Activated naive CD8-positive, alpha-beta T cell treated with anti-CD3 and anti-CD28 coated beads for 36 hours (primary cell): ENCODE measurements at places on chromosomes 6 and 20.

- DNase-seq = no peak
Observed at GRCh38 chr6:91653076-91653723, 1066.3 kb upstream of the MAP3K7 start.

DNA sequence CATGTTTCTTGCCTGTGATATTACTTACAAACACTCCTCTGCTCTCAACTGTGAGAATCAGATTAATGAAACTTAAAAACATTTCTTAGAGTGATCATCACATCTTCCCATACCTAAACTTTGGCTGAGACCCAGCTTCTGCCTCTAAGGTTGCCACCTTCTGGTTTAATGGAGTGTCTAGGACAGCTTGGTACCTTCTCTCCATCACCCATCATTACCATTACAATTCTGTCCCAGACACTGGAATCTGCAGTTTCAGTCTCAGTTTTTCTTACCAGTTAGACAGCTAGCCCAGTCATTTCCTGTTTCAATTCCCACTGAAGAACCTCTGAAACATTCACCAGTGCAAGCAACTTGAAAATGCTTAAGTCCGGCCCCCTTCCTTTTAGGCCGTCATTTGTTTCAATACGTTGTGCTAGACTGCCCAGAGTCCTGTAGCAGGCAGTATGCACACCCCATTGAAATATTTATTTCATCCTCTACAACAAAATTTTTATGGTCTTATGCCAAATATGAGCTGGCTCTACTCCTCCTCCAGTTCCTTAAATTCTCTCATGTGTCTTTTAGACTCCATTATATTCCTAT is 107.0 kb upstream of the FOXO3 start:
- DNase-seq = no peak

- no peak for DNase-seq
Observed at GRCh38 chr6:20118892-20119291, 93.4 kb downstream of the MBOAT1 start.

GRCh38 chr6:66198062-66198624 is 491.1 kb upstream of the EYS start:
- no peak for DNase-seq

- DNase-seq = no peak
Observed at GRCh38 chr6:121584586-121585369, 149.3 kb downstream of the GJA1 start.

GRCh38 chr20:60787276-60787675 is 464.8 kb upstream of the CDH4 start:
- DNase-seq = no peak

DNA sequence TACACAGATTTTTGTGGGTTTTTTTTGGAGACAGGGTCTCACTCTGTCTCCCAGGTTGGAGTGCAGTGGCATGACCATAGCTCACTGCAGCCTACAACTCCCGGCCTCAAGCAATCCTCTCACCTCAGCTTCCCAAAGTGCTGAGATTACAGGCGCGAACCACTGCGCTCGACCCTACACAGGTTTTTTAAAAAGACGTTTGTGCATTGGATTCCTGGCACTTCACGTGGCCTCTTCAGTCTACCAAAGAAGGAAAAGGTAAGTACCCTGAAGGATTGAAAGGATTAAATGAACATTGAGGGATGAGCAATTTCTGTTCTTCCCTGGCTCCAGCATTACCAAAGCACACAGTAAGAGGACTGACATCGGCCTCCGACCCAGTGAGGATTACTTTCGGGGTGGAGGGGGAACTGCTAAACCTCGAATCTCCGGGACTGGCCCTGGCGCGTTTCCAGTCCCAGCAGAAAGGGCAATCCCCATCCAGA is 556 bp upstream of the YWHAB start:
- no peak for DNase-seq
